ENCODE measurements at places on chromosomes 13 and 19. TPM values are rescaled to one million over a fixed set of nuclear protein-coding genes. Genes with fewer than 3 reads are reported as not detected.

TINCR gene
- total RNA-seq = 3.1 TPM

SERTAD3 gene
- total RNA-seq = 45.3 TPM

ZFP14 gene
- 3.1 TPM for total RNA-seq

ZNF418 gene
- 0.74 TPM for total RNA-seq

CGB1 gene
- not detected for total RNA-seq

OR10H1 gene
- total RNA-seq = not detected

DCT gene
- total RNA-seq = not detected

EXOC3L2 gene
- total RNA-seq = 0.88 TPM
